ENCODE measurements at places on chromosomes 5 and 9.

- DNase-seq, result no peak
Measured at GRCh38 chr9:82271106-82271561, 282.6 kb downstream of the SPATA31D1 start.

GRCh38 chr9:116897201-116897600 is 210.1 kb downstream of the TRIM32 start:
- DNase-seq, result no peak

DNA sequence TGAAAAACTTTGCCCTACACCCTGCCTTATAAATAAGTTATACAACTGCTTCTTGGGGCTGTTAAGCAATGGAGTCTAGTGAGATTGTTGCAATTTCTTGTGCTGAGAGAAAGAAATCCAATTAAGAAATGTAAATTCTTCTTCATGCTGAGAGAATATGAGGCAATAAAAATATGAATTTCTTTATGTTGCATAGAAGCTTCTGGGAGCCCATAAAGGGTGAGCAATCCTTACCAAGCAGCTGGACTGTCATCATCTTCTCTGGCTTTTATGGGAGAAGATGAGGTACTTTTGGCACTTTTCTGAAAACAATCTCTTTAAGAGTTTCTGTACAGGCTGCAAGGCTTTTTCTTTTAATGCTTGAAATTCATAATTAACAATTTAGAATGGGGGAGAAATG is 204.3 kb downstream of the DMRTA1 start:
- DNase-seq, result no peak

DNA sequence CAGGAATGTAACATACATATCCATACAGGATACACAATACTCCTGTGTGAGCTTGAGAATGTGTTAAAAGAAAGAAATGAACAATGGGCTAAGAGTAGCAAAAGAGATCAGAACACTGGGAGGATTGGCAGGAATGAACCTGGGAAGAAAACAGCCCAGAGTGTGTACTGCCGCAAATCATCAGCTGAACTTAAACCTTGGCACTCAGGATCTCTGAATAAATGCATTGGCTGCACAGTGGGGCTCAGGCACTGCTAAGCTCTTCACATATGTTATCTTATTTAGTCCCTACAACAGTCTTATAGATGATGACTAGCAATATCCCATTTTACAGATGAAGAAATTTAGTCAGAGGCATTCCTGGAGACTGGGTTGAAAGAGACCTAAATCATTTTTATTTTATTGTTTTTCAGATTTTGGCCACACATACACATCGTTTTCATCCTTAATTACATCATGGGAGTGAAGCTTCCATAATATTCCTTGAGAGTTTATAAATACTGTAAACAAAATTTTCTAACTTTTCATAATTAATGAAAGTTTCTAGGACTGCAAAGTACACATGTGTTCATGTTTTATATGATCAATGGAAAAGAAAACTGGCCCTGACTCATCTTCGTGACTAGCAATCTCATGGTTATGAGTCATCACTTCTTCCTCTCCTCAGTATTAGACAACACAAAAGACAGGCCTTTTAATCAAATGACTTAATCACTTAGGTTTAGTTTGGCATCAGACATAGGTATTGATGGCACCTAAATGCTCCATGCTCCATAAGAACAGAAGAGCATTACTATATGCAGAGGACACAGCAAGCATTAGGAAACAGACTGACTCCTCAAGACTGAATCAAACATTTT is 59.2 kb downstream of the CDH18 start:
- no peak for DNase-seq

DNA sequence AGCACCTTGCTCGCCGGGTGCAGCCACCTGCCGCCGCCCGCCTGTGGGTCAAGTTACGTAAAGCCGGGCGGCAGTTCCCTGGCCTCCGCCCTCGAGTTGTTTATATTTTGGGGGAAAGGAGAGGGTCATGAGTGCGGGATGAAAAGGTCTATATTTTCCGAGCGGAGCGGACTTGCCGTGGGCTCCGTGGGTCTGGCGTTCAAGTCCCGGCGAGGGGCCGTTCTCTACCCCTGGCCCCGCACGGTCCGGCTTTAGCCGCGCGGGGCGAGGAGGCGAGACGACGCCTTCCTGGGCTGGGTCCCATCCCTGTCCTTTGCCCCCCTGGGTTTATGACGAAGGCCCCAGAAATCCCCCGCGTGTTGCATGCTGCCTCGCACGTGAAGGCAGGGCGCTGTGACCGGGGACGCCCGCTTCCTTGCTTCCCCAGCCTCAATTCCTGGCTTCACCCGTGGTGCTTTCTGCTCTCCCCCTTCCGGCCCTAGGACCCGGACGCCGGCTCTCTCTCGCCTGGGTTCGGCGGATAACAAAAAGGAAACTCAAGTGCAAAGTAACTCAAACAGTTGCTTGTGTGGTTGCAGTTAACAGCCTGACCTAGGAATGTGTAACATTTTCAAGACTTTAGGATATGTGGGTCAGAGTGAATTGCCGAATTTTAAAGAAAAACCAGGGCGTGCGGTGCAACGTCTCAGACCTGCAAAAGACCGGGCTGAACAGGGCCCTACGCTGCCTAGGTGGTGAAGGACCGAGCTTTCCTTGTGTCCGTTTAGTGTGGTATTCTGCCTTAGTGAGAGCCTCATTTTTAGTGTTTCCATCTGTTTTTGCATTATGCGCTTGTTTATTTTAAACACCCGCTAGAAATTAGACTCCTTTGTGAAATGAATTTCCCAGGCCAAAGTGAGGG is 810 bp downstream of the VPS13A start:
- peak; percentile 80 for DNase-seq

DNA sequence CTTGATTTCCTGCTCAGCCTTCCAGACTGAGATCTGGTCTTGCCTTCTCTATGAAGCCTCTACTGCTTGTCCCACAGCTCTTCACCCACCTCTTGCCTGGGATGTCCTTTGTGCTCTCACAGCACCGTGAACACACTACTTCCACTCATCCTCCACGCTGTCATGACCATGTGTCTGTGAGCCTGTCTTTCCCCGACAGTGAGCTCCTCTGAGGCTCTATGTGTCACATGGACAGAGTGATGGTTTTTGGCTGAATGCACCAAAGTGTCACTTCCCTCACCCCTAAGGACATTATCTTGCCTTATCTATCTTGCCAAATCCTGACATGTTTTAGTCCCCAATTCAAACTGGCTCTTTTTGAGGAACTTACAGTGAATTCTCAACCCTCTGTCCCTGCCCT is 11.3 kb downstream of the PHYKPL start:
- DNase-seq, result no peak

Data from upper lobe of right lung (tissue), 1 donor.